ENCODE measurements at places on chromosomes 7 and 10. TPM values are rescaled to one million over a fixed set of nuclear protein-coding genes. Genes with fewer than 3 reads are reported as not detected.

ZPBP gene
- total RNA-seq, result not detected

THSD7A gene
- 0.48 TPM for total RNA-seq

LIPF gene
- not detected for total RNA-seq

MPP7 gene
- 23.7 TPM for total RNA-seq

ERVW-1 gene
- not detected for total RNA-seq

PRKAG2 gene
- 18.3 TPM for total RNA-seq

ARF5 gene
- total RNA-seq, result 179 TPM

AOAH gene
- total RNA-seq, result not detected

SPRN gene
- total RNA-seq, result not detected

FAM25C gene
- total RNA-seq, result not detected
